ENCODE measurements at places on chromosomes 12 and 14.

DNA sequence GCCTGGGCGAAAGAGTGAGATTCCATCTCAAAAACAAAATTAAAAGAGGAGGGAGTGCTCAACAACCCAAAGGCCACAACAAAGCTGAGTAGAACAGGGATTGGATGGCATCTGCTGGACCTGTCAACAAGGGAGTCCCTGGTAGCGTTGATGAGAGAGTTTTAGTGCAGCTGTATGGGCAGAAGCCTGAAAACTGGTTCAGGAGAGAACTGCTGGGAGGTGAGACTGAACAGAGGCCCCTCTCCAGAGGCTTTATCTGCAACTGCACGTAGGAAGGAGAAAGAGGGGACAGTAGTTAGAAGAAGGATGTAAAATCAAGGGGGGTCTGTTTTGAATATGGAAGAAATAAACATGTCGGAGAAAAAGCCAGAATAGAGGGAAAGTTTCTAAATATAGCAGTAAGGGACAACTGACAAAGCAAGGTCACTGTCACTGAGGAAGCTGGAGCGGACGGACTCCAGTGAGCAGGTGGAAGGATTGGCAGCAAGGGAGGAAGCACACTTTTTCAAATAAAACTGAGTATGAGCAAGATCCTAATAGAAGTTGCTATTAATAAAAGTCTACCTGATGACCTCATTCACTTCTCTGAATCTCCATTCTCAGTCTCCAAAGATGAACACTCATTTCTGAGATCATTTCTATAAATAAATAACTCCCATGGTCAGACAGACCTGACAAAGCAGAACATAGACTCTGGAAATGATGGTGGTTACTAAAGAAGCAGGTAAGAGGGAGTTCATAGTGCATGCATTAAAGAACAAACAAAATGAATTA lies 11.8 kb upstream of the ATF1 start:
- no peak for DNase-seq

DNA sequence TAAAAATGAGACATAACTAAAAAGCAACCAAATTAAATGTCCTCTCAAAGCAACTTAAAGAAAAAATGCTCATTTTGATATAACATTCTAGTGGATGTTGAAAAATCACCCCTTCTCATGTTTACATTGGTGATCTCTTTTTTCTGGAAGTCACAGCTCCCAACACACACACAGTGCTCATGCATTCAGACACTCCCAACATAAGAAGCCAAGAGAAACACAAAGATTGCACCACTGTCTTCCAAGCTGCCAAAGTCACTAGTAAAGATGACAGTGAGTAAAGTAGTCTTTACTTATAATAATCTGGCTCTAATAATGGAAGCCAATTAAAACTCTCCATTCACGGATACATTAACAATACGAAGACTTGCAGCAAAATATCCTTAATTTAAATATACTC lies 218.4 kb downstream of the NTF3 start:
- no peak for DNase-seq

GRCh38 chr12:18595412-18595811 lies 142.4 kb downstream of the PLCZ1 start:
- DNase-seq = no peak

DNA sequence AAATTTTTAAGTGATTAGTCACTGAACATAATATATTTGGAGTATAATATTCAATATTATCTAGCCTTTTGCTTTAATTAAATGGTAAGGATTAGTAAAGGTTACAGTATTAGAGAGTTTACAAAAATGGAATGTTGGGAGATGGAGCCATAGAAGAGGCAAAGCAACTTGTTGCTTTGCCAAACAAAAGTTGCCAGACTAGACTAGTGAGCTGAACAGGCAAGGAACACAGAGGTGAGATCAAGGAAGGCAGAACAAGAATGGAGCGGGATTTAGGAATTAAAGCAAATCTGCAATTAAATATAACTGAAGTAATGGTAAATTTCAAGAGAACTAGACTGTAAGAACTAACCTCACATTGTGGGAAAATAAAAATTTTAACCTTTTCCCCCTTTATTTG lies 5.1 kb downstream of the ARF6 start:
- no peak for DNase-seq

DNA sequence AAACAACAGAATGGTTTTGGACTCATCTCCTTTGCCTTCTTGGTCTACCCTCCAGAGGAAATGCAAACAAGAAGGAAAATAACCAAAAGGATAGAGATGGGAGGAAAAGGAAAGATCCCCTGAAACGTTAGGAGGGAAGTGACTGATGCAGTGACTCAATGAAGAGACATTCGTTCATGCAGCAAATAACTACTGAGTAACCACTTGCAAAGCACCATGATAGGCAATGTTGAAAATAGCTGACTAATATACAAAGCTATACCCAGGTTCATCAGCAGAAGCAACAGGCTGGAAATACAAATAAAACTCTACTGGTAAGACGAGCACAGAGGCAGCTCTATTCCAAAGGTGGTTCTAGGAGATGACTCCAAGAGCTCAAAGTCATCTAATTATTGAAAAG lies 41.8 kb downstream of the R3HDM2 start:
- DNase-seq = no peak

- DNase-seq = no peak
Observed at GRCh38 chr12:94640134-94640928, 10.0 kb downstream of the TMCC3 start.

GRCh38 chr12:48997719-48998496 lies 1.3 kb downstream of the DDN start:
- DNase-seq = no peak

GRCh38 chr12:111221062-111222026 lies 147.6 kb downstream of the PHETA1 start:
- DNase-seq = no peak

GRCh38 chr12:127165567-127166392 lies 1101.2 kb upstream of the TMEM132C start:
- DNase-seq = no peak

GRCh38 chr12:78403681-78404080 lies 460.9 kb upstream of the SYT1 start:
- DNase-seq = no peak

DNA sequence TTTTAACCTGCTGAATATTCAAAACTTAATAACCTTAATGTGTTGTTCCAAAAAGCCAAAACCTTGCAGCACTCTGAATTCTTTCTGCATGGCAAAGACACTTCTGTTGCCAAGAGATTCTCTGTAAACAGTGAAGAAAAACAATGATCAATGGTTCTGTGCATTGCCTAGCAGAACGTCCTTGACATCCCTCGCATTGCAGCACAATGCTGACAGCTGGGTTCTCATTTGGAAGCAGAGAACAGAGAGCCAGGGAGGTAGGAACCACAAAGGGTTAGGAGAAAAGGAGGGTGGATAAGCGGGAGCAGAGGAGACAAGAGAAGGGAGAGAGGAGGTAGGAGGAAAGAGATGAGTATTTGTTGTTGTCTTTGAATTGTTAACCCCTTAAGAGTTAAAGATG lies 501.1 kb downstream of the NAV3 start:
- no peak for DNase-seq

- DNase-seq = no peak
Observed at GRCh38 chr12:15831315-15831978, 42.3 kb upstream of the EPS8 start.

DNA sequence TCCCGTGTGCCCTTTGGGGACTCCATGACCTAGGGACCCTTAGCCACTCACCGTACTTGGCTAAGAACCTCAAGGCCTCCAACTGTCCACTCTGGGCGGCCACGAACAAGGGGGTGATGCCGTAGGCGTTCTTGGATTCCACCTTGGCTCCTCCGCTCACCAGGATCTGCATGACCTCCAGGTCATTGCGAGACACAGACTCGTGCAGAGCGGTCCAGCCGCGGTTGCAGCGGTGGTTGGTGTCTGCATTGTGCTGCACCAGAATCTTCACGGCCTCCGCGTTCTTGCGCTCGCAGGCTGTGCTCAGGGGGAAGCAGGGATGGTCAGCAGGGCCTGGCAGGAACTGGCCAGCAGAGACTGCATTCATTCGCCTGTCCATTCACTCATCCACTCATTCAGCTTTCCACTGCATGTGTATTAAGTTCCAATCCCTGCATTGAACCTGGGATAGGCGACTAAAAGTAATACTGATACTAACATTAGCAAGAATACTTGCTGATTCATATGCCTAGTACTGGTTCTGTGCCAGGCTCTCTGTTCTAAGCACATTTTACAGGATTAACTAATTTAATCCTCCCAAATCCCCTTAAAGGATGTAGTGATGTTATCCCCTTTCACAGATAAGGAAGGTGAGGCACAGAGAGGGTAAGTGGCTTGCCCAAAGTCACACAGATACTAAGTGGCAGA lies 23.9 kb downstream of the FAM181A start:
- DNase-seq = no peak

DNA sequence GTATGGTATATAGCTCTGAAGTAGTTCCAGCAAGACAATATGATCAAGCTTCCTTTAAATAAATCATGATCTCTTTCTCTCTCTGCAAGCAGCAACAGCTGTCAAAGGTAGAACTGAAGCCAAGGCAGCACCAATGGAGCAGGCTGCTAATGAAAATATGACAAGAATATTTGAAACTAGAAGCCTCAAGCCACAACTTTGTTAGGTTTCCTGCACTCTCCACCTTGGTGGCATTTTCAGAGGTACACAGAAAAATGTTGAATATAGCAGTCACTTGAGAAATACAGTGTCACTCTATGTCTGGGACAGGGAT lies 43.8 kb upstream of the PSMA6 start:
- DNase-seq = peak; percentile 42

DNA sequence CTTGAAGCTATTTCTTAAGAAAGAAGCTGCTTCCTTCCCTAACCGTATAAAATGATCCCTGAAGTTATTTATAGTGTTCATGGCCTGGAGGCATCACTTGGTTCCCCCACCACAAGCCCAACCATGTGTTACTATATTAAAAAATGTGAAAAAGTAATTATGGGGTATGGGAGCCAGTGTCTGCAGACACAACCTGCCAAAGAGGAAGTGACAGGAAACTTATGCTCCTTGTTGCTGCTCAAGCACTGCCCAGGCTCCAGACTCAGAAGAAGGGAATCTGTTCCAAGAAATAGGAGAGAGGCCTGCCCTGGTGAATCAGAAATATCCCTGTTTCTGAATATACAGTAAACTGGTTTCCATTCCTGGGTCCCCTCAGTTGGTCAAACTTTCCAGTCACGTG lies 217.2 kb upstream of the BMP4 start:
- DNase-seq = peak; percentile 58

GRCh38 chr12:103880299-103881142 lies 39.5 kb upstream of the NT5DC3 start:
- no peak for DNase-seq

GRCh38 chr12:57609781-57610553 lies 1.3 kb upstream of the ARHGEF25 start:
- no peak for DNase-seq

DNA sequence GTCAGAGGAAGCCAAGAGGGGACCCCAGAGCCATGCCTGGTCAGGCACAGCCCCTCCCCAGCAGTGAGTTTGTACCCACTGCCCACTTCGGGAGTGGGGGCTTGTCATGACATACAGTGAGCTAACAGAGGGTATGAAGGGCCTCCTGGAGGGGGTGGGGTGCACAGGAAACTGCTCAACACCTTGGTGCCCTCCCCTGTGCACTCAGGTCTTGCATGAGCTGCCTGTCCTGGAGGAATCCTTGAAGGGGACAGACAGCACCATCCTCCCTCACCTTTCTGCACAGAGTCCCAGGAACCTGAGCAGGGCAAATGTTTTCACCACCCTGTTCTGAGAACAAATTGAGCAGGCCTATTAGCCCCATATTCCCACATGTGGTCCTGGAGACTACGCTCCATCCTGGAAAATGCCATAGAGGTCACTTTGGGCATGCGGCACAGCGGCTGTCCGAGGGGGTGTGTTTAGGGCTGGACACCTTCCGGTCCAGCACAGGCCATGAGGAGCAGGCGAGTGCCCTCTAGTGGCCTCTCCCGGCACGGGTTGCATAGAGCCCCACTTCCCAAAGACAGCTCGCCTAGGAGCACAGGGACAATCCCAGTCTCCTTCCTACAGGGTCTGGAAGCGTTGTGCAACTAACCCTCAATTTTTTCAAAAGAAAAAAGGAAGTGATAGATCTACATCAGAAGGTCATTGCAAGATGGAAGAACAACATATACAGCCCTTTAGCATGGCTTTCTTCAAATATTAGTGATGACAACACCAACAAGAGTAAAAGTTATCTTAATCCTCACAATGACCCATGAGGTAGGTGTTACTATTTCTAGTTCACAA lies 31.9 kb upstream of the ZFP36L1 start:
- peak; percentile 13 for DNase-seq

- DNase-seq = no peak
Observed at GRCh38 chr14:89933002-89933401, 21.5 kb downstream of the EFCAB11 start.

DNA sequence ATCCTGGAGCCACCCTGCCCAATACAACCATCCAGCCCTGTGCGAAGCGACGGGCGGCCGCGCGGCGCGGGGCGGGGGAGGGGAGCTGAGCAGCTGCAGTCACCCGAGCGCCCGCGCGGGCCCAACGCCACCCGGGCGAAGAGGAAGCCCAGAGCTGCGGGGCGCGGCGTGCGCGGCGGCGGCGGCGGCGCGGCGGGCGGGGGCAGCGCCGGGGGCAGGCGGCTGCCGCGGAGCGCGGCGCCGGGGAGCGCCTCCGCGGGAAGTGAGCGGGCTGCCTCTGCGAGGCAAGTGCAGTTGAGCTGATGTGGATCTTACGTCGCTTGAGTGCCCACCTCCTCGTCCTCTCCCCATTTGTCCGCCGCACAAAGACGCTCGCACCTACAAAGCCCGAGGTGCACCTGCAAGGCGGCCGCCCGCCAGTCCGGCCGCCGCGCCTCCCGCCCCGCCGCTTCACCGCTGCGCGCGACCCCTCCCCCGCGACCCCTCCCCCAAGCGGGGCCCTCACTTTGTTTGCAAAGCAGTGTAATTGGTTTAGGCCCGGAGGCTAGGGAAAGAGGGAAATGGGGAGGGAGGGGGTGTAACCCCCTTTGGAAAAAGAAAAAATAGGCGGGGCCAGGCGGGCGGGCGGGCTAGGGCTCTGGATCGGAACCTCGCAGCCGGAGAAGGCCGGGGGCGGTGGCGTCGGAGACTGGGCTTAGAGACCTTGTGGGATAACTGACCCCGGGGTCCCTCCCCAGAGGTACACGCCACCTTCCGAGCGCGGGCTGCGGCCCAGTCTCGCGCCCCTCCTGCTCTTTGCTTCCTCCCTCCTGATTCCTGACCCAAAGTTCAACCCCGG lies at the start of the genes FOXA1 and TTC6:
Gene FOXA1 (minus strand): TSS at position 279 of the 838 bp plus-strand sequence. CDS start 277 bp downstream, at position 2.
Gene TTC6 (plus strand): TSS at position 659 of the 838 bp plus-strand sequence. CDS start 26,436 bp downstream, outside the sequence.
- DNase-seq = peak; percentile 78

DNA sequence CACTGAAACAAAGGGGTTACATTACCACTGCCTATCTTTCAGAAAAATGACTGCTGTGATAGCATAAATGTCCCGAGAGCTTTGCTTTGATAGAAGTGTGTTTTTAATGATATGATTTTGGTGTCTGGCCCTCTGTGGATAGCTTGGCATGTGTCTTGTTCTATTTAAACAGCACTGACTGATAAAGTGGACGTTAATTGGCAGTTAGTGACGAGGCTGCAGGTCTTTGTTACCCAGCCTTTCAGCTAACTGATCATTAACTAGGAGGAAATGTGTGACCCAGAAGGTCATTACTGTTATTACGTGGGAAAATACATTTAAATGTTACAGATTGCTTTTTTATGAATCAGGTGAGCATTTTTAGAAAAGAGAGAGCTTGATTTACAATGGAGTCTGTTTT lies 428.3 kb downstream of the DIO2 start:
- no peak for DNase-seq

GRCh38 chr12:40144023-40144422 lies 38.1 kb upstream of the SLC2A13 start:
- DNase-seq = peak; percentile 22

GRCh38 chr12:126069549-126070165 lies 1004.4 kb downstream of the AACS start:
- no peak for DNase-seq
